ENCODE measurements at places on chromosomes 5 and 9.

GRCh38 chr9:97487861-97488260 is 13.6 kb upstream of the TMOD1 start:
- DNase-seq, result no peak

- no peak for DNase-seq
Observed at GRCh38 chr9:135973277-135974219, 12.4 kb upstream of the UBAC1 start.

DNA sequence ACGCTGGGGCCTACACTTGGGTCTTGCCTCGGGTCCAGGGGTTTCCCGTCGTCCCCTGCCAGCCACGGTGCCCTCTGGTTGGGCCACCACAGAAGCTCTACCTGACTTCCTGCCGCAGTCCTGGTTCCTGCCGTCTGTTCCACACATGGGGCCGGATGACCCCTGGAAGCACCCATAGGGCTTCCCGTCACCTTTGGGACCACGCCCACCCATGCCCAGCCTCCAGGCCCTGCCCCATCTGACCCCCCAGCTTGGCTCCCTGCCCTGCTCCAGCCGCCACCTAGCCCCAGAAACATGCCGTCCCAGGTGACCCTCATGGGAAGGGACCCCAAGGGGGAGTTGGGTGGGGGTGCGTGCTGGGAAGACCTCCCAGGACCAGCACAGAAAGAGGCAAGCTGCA is 13.7 kb downstream of the MRPL36 start:
- no peak for DNase-seq

DNA sequence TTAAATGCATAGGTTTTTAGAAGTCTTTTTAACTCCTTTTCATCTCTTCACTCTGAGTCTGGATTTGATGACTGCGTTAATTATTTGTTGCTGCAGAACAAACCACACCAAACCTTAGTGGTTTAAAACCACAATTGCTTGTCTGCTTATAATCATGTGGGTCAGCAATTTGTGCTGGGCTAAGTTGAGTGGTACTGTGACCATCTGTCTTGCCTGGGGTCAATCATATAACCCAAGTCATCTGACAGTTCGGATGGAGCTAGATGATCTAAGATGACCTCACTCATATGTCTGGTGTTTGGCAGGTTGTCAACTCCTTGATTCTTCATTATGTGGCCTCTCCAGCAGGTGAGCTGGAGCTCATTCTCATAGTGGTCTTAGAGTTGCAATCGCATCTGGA is 219.1 kb upstream of the ELAVL2 start:
- no peak for DNase-seq

GRCh38 chr5:172173564-172174153 is 14.4 kb downstream of the STK10 start:
- no peak for DNase-seq

DNA sequence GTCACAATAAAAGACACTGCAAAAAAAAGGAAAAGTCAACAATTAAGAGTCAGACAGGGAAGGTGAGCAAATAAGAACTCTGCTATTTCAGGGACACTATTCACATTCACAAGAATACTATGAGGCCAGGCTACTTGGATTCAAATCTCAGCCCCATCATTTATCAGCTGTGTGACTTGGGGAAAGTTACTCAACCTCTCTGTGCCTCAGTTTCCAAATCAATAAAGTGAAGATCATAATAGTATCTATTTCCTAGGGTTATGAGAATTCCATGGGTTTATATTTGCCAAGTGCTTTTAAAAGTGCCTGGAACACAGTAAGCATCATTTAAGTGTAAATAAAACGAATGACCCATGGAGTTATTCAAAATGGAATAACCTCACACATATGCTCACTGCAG is 56.4 kb downstream of the ALDH7A1 start:
- no peak for DNase-seq

- no peak for DNase-seq
Observed at GRCh38 chr5:20610681-20611080, 622.7 kb upstream of the CDH18 start.

All from activated CD8-positive, alpha-beta memory T cell treated with anti-CD3 and anti-CD28 coated beads for 4 hours (primary cell).